MM.1S (cell line): ENCODE measurements at places on chromosomes 11 and 22.

- H3K4me1 ChIP-seq = no peaks in the 10 kb centered on the region
- no peak overlapping the region for H3K27ac ChIP-seq
- H3K27me3 ChIP-seq = no peaks in the 10 kb centered on the region
These were observed 20.5 kb upstream of the SCGB1A1 start for GRCh38 chr11:62398011-62398994.

DNA sequence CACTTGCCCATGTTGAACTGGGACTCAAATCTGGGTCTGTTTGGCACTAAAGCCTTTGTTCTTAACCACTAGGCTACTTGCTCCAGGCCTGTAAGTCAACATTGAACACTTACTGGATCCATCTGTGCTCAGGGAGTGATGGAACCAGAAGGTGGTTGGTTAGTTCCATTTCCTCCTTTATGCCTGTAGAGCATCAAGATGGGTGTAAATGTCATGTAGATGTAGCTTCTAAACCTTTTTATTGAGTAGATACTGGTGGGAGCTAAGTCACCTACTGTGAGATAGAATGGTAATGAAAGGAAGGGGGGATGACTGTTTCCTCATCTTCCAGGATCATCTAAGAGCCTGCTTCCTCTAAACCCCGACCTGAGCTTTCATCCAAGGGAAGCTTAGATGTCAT, 38.6 kb upstream of the ALKBH3 start:
- H3K36me3 ChIP-seq = no peaks in the 10 kb centered on the region
- no peaks in the 10 kb centered on the region for H3K4me1 ChIP-seq
- DNase-seq = no peak
- no peak overlapping the region for H3K27ac ChIP-seq

- H3K4me1 ChIP-seq = no peaks in the 10 kb centered on the region
- DNase-seq = no peak
- H3K27me3 ChIP-seq = peaks cover 48% of the 10 kb centered on the region
- no peak overlapping the region for H3K27ac ChIP-seq
- no peaks in the 10 kb centered on the region for H3K36me3 ChIP-seq
These were observed 18.2 kb downstream of the RTN4R start for GRCh38 chr22:20249797-20250354.

DNA sequence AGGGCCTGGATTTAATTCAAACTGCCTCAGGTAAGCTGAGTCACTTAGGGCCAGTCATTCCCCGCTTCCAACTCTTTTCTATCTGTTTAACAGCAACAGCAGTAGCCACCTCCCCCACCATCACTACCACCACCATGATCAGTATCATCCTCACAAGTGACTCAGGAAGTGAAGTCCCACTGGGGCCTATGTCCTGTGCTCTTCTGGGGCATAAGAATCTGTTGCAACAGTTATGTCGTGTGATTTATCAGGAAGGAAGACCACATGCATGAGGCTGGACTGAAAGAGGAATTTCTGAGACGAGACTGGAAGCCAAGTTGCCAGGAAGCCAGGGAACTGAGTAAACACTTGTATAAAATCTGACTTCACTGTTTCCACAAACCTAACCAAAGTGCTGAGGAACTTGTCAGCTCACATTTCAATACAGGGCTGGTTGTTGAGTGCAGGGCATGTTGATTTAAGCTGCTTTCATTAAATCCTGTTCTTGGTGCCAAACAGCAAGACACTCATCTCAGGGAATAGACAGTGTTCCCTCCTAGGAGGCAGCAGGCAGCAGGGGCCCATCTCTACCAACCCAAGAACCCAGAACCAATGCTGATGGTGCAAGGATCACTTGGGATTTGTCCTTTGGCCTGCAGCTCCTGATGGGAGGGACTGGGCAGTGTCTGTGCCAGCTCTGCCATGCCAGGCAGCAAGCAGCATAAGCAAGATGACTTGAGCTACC, 226.7 kb upstream of the NARS2 start:
- H3K27me3 ChIP-seq = no peaks in the 10 kb centered on the region
- no peak overlapping the region for H3K4me3 ChIP-seq
- no peaks in the 10 kb centered on the region for H3K36me3 ChIP-seq
- H3K4me1 ChIP-seq = peaks cover 3% of the 10 kb centered on the region
